ENCODE measurements at places on chromosomes 5 and 9.

DNA sequence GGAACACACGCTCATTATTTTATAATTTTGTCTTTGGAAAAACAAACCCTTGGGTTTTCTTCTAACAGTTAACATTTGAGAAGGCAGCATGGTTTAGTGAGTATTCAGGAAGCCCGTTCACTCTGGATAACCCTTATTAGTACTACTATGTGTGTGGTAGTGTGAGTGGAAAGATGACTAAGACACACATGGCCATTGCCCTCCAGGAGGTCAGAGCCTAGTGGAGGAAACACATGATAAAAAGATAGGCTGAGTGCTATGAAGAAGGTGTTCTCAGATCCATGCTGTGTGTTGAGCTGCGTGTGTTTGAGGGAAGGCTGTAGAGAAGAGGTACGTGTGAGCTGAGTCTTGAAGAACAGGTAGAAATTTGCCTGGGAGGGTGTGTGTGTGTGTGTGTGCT lies 8.4 kb downstream of the C5orf47 start:
- DNase-seq, result peak; percentile 23

GRCh38 chr5:156695774-156696173 lies 154.3 kb upstream of the PPP1R2B start:
- DNase-seq, result no peak

DNA sequence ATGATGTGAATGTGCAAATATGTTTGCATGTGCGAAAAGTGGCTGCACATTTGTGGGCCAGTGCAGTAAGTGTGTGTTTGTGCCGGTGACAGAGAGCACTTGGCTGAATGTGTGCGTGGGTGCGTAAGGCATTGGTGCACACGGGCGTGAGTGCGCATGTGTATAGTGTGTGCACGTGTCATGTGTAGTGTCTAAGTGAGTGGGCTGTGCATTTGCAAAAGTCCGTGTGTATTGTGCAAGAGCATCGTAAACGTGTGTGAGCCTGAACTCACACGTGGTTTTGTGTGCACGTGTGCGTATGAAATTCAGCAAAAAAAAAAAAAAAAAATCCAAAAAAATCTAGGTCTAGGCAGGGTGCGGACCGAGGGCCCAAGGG lies 6.5 kb upstream of the EBF1 start:
- DNase-seq, result no peak

DNA sequence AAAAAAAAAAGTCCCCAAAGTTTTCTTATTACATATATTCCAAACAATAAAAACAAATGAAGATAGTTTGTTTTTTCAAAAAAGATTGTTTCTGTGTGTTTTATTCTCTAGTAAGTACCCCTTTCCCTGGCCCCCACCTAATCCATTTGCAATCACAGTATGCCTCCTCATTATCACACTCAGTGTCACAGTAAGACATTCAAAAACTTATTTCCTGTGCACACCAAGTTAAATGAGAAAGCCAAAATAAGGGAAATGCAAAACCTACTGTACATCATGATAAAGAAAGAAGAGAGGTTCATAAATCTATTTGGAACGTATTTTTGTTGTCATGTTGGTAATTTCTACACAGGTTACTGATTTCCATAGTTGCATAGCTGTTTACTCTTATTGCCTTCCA lies 62.3 kb downstream of the ST8SIA4 start:
- no peak for DNase-seq

GRCh38 chr5:145976431-145977155 lies 40.2 kb downstream of the SH3RF2 start:
- DNase-seq, result peak; percentile 90

DNA sequence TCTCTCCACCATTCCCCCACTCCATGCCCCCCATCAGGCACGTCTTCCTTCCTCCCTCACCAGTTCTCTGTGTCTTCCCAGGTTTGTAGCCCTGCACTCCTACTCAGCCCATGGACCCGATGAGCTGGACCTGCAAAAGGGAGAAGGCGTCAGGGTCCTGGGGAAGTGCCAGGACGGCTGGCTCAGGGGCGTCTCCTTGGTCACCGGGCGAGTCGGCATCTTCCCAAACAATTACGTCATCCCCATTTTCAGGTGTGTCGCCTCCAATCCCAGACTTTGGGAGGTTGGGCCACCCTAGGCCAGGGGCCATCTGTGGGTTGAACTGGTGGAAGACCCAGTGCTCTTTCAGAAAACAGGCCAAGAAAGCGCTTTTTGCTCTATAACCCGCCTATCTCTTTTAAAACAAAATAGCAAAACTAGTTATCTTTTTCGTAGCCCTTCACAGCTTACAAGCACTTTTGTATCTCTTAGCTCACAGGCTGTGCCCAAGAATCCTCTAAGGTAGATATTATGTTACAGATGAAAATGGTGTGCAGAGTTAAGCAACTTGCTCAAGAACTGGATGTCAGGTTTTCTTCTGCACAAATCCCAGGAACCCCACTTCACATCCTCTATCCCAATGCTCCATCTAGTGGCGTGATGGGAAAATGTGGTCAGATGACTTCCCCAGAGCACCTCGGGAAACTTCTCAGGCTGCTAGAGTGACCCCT lies 56.2 kb downstream of the PLAC8L1 start:
- DNase-seq, result peak; percentile 73

DNA sequence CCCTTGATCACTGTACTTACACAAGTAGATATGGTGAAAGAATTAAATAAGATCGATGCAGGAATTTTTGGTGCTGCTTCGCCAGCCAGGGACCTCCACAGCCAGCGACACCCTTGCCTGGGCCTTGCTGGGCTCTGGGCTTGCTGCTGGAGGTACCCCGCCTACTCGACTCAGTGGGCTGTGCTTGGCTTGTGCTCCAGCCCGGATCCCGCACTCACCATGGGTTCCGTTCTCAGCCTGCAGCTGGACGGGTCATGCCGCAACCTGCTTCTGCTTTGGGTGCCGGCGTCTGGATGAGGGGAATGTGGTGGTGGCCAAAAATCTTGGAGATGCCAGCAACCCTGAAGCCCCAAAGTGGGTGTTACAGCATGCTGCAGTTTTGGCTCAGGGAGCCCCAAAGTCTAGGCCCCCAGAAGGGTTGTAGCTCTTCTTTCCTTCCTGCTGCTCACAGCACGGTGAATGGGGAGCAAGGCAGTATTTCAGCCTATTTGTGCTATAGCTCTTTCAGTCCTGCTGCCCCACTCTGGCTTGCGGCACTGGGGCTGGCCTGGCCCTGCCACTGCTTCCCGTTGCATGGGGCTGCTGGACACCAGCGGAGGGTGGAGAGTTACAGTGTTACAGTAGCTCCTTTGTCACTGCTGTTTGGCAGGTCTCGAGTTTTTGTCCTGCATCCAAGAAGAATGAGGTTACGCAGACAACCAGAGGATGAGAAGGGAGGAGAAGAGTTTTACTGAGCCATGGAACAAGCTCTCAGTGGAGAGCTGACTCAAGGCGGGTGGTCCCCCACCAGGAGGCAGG lies 48.0 kb downstream of the TARS1 start:
- DNase-seq, result no peak

DNA sequence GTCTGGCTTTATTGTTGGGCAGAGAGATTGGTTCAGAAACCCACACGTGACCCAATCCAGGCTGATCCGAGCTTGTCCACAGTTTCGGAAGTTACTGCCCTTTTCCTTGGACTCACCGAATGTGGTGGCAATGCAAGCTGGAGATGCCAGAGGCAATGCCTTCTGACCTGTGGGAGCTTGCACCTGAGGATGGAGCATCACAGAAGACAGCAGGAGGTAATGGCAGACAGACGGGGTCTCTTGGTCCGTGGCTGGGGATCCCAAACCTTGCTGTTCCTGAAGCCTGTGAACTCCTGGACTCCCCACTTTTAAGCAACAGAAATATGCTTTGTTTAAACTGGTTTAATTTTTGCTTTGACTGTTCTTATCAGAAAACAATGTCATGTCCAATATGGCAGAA lies 265.2 kb upstream of the IRX1 start:
- DNase-seq, result no peak

DNA sequence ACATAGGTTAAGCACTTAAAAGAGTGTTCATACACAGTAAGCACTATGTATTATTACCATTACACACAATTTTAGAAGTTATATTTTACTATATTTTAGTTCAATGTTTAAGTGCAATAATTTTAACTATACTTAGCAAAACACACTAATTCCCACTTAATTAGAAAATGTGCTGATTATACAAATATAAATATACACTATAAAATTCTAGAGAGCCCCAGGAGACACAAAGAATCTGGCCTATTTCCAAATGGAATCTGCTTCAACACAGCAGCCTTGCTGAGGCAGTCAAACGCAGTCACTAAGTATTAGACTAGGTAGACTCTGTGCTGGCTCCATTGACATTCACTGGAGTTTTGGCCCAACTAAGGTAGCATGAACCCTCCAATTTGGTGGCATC lies 160.9 kb downstream of the CETN3 start:
- DNase-seq, result no peak

DNA sequence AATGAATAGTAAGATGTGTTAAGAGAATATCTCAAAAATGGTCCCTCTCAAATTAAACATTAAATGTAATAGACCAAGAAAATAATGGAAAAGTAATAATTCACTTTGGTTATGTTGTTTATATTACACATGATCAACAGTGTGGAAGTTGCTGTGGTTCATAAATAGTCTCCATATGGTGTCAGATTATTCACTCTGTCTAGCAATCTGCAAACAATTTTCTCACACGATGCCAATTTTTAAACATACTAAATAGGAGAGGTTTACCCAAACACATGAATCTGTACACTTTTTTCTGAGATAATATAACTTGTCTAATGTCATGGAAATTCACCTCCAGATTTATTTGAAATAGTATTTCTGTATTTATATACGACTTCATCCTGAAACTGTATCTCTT lies 217.4 kb upstream of the FBXL7 start:
- DNase-seq, result no peak

DNA sequence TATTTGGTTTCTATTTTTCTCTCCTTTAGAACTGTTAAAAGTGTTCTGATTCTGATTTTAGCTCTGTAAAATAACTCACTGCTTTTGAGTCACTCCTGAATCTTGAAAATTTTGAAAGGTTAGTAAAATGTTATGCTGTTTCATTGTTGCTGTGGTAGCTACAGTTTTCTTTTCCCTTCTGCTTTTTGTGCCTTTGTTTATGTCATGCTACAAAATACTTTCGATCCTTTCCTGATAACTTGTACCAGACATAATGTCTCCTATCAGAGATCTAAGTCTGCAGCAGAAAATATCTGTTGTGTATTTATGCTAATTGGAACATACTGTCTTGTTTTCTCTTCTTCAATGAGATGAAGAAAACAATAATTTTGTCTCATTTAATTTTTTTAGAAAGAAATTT lies 26.9 kb upstream of the CEP120 start:
- DNase-seq, result no peak

DNA sequence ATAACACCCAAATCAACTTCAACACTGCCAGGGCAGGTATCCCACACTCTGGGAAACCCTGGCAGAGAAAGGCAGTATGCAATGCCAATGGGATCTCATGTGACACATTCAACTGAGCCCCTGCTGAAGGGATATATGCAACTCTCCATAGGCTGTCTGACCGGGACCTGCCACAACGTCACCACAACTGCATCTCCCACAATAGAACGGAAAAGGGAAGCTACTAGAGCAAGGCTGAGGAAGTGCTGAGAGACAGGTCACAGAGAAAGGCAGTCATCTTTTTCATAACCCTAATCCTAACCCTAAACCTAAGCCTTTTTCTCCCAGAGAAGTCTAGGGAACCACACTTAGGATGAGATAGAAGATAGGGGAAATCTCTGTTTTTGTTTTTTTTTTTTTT lies 345.9 kb upstream of the CD180 start:
- DNase-seq, result no peak

GRCh38 chr9:124493794-124494479 lies 13.3 kb downstream of the NR5A1 start:
- DNase-seq, result no peak

DNA sequence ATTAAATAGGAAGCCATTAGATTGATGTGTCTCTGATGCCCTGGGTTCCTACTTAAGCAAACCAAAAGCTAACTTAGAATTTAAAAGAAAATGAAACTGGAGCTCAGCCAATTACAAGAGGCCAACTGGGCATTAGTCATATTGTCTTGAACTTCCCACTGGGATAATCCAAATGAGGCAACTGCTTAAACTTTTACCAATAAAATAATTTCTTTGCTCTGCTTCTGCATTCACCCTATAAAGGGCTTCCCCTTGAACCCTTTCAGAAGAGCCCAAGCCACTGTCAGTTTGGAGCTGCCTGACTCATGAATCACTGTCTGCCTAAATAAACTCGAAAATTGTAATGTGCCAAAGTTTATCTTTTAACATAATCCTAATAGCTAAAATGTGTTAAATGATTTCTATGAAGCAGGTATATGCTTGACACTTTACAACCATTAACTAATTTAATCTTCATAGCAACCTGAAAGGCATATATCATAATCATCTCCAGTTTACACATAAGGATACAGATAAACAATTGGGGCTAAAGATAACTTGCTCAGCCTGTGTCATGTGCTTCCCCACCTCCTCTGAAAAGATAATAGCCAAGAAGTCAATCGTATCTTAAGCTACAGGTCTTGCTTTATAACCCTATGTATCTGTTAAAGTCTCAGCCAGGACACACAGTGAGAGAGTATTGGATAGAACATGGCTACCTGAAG lies 11.5 kb downstream of the GPR150 start:
- DNase-seq, result peak; percentile 79

DNA sequence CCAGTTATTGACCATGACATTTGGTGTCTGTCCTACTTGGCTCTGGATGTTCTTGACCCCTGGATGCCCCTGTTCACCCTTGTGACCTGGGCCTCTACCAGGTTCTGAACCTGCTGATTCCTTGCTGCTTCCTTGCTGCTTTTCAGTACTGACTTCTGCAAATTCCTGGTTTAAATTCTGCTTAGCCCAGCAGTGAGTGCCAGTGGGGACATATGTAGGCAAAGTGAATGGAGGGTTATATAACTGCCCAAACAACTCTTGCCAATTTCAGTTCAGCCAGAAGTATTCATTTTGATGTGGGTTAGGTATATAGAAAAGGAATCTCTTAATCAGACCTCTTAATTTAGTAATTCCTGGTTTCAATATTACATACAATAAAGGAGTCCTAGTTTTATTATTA lies 220.6 kb downstream of the TAF11L14 start:
- DNase-seq, result no peak

- no peak for DNase-seq
Measured at GRCh38 chr5:72305194-72306142, 14.6 kb downstream of the MRPS27 start.

DNA sequence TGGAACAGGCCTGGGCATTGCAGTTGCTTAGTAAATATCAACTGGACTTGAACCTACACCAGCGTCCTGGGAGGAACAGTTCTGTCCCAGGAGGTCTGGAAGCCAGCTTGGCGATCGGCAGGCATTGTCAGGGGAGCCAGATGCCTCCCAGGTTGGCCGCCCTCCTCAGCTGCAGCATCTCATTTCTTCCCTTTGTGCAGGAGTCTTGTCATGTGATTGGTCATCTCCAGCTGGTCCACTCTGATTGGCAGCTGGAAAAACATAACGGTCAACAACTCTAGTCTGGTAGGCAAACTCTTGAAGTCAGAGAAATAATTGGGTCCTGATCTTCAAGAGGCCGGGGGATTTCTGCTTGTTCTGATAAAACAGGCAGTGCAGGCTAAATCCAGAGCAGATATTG lies 29.6 kb upstream of the NCS1 start:
- no peak for DNase-seq

DNA sequence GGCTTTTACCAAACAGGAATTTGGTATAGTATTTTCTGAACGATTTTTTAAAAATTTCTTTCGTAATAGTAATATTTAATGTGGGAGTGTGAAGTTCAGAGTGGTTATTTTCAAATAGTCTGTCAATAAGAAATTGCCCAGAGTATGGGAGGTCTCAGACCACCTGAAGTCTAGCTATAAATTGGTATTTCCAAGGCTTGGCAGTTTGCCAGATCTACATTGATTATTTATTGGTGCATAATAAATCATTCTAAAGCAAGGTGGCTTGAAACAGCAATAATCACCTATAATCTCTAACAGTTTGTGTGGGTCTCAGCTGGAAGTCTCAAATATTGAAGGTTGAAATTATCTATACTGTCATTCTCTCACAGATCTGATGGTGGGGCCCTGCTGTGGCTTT lies 118.5 kb downstream of the PRR16 start:
- no peak for DNase-seq
